ENCODE measurements at places on chromosomes 7 and 10. TPM values are rescaled to one million over a fixed set of nuclear protein-coding genes. Genes with fewer than 3 reads are reported as not detected.

NKX6-2 gene
- not detected for total RNA-seq

COBL gene
- total RNA-seq: 3.0 TPM

OPN4 gene
- total RNA-seq: not detected

DGKI gene
- total RNA-seq: 0.70 TPM

AFAP1L2 gene
- total RNA-seq: 8.0 TPM

PPP1R9A gene
- total RNA-seq: 0.42 TPM

GRK5 gene
- 6.4 TPM for total RNA-seq

C10orf62 gene
- total RNA-seq: not detected

RAPGEF5 gene
- total RNA-seq: 3.3 TPM

BTBD16 gene
- 0.14 TPM for total RNA-seq

NUPR2 gene
- 5.7 TPM for total RNA-seq

MYL10 gene
- not detected for total RNA-seq

PRF1 gene
- total RNA-seq: not detected

NPFFR1 gene
- not detected for total RNA-seq

PWWP2B gene
- 27.5 TPM for total RNA-seq

FZD1 gene
- 9.2 TPM for total RNA-seq

GPR22 gene
- not detected for total RNA-seq

PLEKHS1 gene
- not detected for total RNA-seq

GPR37 gene
- 1.6 TPM for total RNA-seq

CRHR2 gene
- not detected for total RNA-seq
